ENCODE measurements at places on chromosomes 2 and 18.

GRCh38 chr2:46545015-46545839, 65.9 kb downstream of the TMEM247 start:
- DNase-seq = no peak

GRCh38 chr2:179417436-179417949, 152.9 kb upstream of the SESTD1 start:
- DNase-seq = no peak

- DNase-seq = no peak
These were observed 55.1 kb downstream of the ADD2 start for GRCh38 chr2:70712916-70713315.

DNA sequence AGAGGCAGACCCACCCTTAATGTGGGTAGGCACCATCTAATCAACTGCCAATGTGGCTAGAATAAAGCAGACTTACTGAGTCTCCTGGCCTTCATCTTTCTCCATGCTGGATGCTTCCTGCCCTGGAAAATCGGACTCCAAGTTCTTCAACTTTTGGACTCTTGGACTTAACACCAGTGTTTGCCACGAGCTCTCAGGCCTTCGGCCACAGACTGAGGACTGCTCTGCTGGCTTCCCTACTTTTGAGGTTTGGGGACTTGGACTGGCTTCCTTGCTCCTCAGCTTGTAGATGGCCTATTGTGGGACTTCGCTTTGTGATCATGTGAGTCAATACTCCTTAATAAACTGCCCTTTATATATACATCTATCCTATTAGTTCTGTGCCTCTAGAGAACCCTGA, 21.9 kb downstream of the ST8SIA5 start:
- no peak for DNase-seq

DNA sequence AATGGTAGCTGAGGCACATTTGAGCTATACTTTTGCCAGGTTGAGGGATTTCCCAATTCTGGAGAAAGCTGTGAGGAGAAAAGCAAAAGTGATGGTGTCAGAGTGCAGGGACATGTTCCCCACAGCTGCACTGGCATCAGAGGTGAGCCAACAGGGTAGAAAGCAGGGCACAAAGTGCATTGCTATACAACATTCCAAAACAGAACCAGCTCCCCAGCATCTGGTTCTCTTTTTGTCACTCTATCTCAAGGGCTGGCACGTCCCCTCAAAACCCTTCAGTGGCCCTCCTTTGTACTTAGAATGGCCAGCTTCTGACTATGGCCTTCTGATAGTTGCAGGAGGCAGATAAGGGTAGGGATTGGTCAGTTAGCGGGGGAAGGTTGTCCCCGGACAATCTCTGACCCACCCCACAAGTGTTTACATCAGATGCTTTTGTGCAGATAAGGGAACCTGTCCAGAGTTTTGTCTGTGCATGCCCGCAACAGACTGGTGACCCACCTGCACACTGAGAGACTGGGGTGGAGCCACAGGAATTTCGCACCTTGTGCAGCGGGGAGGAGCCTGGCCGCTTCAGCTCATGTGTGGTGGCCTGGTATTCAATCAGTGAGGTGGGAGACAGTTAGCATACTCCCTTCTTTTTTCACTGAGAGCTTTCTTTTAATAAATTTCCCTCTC, 31.0 kb upstream of the TMEM17 start:
- DNase-seq = no peak

DNA sequence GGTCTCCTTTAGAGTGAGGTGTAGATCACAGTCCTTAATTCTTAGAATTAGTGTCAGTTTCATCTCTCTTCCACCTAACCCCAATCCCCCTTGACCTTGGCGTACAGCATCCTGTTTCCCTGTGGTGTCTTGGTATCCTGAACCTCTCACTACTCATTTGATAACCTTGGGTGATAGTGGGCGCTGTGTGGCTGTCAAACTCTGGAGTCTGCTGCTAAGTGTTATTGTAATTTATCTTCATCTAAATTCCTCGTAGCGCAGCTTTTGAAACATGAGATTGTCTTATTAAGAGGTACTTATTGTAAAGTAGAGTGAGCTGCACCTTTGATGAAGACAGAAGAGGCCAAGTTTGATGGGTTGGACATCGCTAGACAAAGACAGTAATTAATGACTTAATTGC, 222.6 kb upstream of the SPRED2 start:
- no peak for DNase-seq

DNA sequence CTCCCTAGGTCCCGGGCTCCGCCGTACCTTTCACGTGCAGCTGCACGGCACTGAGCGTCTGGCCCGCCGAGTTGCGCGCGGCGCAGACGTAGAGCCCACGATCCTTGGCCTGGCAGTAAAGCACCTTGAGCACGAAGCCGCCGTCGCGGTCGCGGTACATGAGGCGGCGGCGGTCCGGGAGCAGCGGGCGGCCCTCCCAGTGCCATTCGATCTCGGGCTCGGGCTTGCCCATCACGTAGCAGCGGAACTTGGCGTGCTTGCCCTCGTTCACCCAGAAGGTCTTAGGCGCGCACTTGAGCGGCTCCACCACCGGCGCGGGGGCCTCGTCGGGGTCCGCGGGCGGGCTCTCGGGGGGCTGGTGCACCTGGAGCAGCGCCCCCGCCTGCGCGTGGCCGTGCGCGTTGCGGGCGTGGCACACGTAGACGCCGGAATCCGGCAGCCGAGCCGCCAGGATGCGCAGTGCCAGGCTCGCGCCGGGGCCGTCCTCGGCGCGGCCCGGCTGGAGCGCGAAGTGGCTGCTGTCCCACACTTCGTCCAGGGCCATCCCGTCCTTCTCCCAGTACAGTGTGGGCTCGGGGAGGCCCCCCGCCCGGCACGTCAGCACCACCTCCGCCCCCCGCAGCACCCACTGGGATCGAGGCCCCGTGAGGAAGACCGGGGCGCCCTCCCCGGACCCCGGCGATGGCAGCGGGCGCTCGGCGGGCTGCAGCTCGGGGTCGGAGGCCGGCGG, 980 bp downstream of the OBSL1 start:
- DNase-seq = no peak

GRCh38 chr18:61587865-61588264, 254.6 kb downstream of the CDH20 start:
- DNase-seq = no peak

- no peak for DNase-seq
These were observed 3.7 kb downstream of the EEF1B2 start for GRCh38 chr2:206163251-206163880.

DNA sequence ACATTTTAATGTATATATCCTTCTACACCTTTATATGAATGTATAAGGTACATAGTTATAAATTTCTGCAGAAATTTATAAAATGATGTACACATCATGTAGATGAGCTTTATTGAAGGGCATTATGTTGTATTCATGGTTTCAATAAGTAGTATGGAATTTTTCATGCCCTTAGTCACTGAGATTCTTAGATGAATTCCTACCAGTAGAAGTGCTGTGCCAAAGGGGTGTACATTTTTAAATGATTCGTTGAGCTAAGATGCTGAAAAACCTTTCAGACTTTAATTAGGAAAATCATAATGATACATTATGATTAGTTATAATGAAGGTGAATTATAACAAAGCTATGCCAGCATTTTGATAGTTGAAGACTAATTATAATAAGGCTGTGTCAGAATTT, 115.2 kb downstream of the ZNF236 start:
- DNase-seq = no peak

DNA sequence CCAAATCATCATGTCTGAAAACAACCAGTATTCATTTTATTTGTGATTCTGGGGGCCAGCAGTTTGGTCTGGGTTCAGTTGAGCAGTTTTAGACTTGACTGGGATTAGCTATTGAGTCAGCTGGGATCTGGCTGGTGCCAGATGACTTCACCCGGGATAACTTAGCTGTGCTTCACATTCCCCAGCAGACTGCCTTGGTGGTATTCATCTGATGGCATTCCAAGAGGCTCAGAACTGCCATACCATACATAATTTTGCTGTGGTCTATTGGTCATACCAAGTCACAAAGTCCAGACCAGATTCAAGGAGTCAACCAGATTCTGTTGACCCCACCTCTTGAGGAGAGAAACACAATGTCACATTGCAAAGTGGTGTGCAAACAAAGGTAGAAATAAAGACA, 7.8 kb upstream of the FSHR start:
- no peak for DNase-seq

GRCh38 chr2:8058652-8059051, 623.2 kb upstream of the ID2 start:
- no peak for DNase-seq

- DNase-seq = peak; percentile 78
These were observed 213.6 kb downstream of the TNS1 start for GRCh38 chr2:217789003-217789735.

DNA sequence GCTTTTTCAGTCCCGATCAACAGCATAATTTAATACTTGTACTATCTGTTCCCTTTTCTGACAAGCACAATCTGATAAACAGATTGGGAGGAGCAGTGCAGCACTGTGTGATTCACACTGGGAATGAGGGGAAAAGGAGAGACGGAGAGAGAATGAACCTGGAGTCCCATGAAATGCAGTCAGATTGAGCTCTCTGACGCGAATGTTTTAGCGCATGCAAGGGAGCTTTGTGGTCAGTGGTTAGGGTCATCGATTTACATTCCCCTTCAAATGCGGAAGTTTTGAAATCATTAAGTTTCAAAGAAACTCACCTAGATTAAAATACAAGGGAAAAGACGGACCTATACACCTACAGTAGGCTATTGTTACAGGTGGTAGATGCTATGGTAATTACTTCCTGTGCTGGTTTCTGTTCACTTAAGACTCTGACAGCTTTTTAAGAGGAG, 99.6 kb downstream of the KCTD1 start:
- DNase-seq = no peak

- no peak for DNase-seq
These were observed 98.5 kb upstream of the RIOK3 start for GRCh38 chr18:23354625-23355024.

- no peak for DNase-seq
These were observed 141.6 kb upstream of the RIOK3 start for GRCh38 chr18:23311351-23312121.

GRCh38 chr2:101119431-101119830, 31.8 kb downstream of the TBC1D8 start:
- DNase-seq = no peak

- DNase-seq = no peak
These were observed 5.7 kb upstream of the DSC3 start for GRCh38 chr18:31048216-31048615.

GRCh38 chr2:46384457-46384815, 87.2 kb downstream of the EPAS1 start:
- DNase-seq = no peak

DNA sequence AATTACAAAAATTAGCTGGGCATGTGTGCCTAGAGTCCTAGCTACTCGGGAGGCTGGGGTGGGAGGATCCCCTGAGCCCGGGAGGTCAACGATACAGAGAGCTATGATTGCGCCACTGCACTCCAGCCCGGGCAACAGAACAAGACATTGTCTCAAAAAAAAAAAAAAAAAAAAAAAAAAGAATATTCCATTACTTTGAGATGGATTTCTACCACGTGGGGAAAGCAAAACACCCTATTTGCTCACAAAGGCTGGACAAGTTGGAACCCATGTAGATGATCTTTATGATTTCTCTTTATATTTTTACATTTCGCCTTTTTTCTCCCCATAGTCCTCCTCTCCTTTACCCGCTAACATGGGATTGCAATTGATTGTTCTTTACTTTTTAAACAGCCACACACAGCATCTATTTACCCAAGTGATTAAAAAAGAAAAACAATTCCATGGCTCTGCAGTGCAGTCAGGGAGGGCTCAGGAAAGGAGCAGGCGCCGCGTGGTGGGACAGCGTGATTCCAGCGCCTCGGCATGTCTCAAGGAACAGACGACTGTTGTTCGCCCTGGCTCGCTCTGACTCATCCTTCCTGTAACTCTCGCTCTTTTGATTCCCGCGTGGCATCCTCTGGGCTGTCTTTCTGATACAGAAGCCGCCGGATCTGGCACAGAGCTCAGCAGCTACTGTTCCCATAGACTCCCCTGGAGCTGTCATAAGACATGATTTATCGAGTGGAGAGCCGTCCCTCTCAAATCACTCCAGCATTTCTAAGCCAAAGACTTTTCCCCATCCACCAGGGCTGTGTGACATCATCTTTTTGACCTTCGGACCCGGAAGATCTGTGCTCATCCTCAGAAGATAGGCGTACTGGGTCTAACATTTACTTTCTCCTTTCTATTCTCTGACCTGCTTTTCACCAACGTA, 230.4 kb upstream of the AGAP1 start:
- no peak for DNase-seq

- no peak for DNase-seq
These were observed 15.9 kb downstream of the SMAD7 start for GRCh38 chr18:48934723-48935432.

DNA sequence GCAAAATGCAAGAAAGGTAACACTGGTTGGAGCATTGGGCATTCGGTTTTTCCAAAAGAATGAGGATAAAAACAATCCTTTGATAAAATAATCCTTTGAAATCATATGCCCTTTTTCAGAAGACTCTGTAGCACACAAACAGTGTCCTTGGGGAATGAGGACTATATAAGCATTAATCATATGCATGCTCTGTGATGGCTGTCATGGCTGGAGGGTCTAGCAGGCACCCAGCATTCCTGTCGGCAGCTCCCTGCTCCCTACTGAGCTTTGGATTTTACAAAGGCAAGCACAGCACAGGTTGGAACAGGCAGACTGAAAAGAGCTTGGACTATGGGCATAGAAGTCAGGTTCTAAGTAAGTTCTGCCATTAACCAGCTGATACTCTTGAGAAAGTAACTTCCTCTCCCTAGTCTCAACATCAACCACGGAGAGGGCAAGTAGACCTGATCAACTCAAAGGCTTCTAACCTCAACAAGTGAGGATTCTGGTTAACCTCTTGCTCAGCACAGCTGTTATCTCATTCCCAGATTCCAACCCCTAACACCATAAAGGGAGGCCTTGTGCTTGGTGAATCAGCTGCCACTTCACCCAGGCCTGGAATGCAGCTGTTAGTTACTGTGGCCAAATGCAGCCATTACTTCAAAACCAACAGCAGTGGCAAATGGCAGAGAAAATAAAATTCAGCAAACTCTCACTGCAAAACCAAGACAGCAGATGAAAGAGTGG, 29.5 kb downstream of the GALNT14 start:
- DNase-seq = no peak

- DNase-seq = no peak
These were observed 666.9 kb downstream of the PLCL1 start for GRCh38 chr2:198471291-198471690.

GRCh38 chr2:105919191-105919811, 174.6 kb downstream of the NCK2 start:
- DNase-seq = no peak

- no peak for DNase-seq
These were observed 72.1 kb downstream of the COL6A3 start for GRCh38 chr2:237341872-237342271.

DNA sequence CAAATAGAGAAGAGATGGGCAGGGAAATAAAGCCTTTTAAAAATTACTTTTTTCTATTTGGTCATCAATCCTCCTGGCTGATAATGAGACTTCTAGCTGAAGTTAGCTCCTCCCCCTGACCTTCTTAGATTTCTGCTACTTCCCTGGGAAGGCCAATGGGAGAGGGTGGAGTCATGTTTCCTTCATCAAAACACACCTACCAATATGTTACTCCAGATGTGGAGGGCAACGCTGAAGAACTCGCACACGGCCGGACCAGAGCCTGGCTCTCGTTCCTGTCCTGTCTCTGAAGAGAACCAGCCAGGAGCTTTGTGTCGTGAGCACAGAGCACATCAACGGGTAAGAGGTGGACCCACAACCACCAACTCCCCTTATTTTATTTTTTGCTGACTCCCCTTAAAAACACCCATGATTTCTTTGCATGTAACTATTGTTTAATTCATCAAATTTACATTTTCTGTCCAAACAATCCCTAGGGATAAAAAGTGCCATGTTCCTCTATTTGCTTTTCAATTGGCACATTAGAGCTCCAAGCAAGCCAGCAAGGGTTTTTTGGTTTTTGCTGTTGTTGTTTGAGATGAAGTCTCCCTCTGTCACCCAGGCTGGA, 94.9 kb downstream of the ADD2 start:
- no peak for DNase-seq
